ENCODE measurements at places on chromosomes 7 and 10.

DNA sequence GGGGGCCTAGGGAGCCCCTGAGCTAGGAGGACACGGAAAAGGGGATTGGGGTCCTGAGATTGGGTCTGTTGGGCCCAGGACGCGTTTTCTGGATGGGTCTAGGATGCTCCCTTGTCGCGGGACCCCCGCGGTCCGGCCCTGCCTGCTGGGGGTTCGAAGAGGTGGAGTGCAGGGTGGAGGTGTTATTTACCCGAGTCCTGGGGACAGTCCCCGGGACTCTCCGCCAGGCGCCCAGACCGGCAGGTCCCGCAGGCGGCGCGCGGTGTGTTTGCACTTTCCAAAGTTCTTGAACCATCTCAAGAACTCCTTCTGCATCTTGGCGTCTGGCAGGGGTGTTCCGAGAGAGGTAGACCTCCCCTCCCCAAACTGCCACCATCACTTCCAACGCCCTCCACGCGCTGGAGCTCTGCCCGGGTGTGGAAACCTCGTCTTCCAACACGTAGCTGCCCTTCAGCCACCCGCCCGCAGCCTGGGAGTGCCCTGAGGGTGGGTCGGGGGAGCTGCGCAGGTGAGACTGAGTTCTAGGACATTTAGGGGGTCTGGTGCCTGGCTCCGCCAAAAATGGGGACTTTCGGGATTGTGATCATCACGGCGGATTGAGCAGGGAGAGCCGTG lies 569 bp downstream of the CAV1 start:
- DNase-seq, result peak; percentile 25

GRCh38 chr7:131007439-131008330 lies 273.7 kb upstream of the KLF14 start:
- peak; percentile 82 for DNase-seq

DNA sequence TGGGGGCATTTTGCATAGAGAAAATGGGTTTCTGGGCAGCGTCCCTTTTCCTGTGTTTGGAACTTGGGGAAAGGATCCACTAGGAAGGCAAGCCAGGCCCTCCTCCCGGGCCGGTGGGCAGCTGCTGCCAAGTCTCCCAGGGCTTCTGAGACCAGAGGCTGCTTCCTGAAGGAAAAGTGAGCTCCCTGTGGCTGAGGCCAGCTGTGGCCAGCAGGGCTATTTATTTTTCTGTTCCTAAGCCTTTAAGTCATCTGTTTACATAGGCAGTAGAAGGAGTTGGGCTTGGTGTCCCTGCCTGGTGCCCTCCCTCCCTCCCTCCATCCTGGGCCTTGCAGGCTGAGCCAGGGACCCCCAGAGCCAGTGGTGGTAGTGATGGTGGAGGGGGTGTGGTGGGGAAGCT lies 70.5 kb upstream of the COL13A1 start:
- peak; percentile 75 for DNase-seq

- peak; percentile 77 for DNase-seq
Measured at GRCh38 chr10:89644967-89645741, at the start of gene PANK1. PANK1 (minus strand) TSS chr10:89645242; CDS start chr10:89644891, 351 bp downstream.

- DNase-seq, result peak; percentile 41
Measured at GRCh38 chr10:103816431-103816830, 38.9 kb downstream of the SH3PXD2A start.

- no peak for DNase-seq
Measured at GRCh38 chr7:13042605-13043236, 355.3 kb downstream of the ARL4A start.

DNA sequence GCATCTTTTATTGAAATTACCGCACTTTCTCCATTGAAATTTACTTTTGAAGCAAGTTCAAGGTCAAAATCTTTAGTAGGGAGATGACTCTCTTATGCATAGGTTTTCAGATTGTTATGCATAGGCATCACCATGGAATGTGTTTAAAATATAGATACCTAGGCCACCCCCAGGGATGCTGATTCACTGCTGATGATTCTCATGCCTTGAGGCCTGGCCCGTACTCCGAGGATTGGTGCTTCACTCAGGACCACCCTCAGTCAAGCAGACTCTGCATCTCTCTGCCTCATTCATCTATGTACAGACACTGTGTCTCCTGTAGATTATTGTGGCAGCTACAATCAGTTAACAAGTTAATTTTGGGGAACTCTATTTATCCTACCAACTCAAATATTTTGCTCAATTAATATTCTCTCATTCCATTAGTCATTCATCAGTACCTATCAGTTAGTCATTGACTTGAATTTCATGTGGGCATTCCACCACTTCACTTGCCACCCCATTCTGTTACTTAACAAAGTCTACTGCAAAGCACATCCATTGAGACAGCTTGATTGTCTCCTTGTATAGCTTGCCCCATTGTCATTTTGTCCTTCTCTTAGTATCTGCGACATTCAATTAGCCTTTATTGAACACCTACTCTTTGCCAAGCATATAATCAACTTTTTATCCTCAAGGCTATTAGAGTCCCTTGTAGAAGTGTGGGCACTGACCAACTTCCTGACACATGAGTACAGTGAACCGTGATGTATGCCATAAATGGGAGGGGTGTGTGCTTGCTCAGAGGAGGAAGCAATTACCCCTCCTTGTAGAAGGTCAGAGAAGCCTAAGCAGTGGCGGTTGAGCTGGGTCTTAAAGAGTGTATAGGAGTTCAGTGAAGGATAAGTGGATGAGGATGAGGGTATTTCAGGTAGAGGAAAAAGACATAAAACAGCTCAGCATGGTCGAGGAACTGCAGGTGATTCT lies 255.6 kb upstream of the BMPER start:
- DNase-seq, result no peak

- DNase-seq, result no peak
Measured at GRCh38 chr10:12777840-12778585, 223.5 kb downstream of the CCDC3 start.

- DNase-seq, result no peak
Measured at GRCh38 chr7:25580141-25580540, 351.9 kb upstream of the NPVF start.

- DNase-seq, result no peak
Measured at GRCh38 chr10:62590306-62590705, 214.2 kb upstream of the ADO start.

- no peak for DNase-seq
Measured at GRCh38 chr7:156668130-156668741, 27.7 kb downstream of the RNF32 start.

GRCh38 chr10:15640536-15641085 lies 79.1 kb downstream of the ITGA8 start:
- peak; percentile 29 for DNase-seq

DNA sequence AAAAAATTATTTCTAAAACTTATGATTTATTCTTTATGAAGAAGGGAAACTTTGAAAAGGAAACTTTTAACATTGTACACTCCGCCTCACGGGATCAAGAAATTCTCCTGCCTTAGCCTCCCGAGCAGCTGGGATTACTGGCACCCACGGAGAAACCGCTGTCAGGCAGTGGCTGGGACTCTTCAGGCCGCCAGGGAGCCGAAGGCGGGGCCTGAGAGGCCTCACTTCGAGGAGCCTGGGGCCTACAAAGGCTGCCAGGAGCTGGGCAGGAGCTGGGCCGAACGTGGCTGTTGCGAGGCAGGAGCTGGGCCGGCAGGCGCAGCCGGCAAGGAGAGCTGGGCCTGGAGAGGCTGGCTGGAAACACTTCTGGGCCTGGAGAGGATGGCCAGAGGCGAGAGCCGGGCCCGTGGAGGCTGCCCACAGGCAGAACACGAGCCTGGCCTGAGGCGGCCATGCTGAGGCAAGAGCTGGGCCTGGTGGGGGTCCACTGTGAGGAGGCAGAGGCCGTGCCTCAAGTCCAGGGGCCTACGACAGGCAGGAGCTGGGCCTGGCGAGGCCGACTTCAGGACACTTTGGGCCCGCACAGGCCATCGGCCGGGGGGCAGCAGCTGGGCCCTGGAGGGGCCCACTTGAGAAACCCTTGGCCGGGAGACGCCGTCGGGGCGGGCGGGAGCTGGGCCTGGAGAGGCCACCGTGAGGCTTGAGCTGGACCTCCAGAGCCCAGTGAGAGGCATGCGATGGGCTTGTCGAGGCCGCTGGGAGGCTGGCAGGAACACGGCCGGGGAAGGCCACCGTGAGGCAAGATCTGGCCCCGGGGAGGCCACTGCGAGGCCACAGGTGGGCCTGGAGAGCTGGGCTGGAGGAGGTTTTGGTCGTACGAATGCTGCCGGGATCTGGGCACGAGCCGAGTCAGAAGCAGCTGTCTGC lies 23.7 kb downstream of the MDH2 start:
- DNase-seq, result no peak

DNA sequence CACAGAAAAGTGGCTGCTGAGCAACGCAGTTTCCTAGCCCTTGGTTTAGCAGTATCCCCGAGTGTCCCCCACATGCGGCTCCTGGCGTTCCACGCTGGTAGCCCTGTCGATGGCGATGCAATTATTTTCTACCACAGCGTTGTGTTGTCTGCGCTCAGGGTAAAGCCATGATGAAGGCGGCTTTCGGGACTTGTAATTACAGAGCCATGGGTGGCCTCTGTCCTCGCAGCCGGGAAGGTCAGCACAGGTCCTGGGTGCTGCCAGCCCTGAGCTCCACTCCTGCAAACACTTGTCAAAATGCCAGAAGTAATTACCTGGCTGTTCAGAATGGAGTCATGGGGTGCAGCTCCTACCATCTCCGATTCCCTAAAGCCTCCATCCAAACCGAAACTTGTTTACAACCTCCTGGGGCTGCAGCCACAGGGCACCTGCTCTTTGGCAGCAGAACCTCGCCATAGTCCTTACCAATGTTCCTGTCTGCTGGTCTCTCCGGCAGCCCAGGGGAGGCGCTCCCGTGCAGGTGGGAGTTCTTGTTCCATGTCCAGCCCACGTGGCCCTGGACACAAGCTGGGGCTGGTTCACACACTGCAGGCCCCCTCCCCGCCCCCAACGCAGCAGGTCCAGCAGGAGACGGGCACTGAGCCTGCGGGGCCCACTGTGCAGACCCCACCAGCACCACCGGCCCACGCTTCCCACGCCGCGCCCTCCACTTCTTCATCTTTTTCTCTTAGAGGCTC lies 512.6 kb downstream of the PTPRN2 start:
- no peak for DNase-seq

DNA sequence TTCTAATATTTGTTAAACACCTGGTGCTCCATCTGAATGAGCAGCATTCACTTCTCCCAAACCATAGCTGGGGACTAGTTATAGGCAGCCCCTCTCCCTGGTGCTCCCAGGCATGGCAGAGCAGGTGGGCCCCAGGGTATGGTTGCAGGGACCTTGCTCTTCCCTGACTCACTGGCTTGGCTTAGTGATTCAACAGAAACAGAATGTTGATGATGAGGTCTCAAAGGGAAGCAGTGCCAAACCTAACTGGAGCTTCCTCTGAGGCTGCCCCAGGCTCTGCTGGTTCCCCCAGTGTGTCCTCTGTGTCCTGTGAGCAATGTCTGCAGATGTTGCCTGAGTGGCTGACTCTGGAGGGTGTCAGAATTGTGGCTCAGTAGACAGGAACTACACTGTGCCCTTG lies 3.7 kb downstream of the GPR26 start:
- peak; percentile 75 for DNase-seq
